Stimulated activated CD4-positive, alpha-beta T cell treated with anti-CD3 and anti-CD28 coated beads, Interleukin-1b, Interleukin-23, amount 100 ng/mL, for 48 hours (primary cell): ENCODE measurements at places on chromosomes 7 and 10.

- peak; percentile 28 for DNase-seq
These were observed 74.4 kb downstream of the INPP5A start for GRCh38 chr10:132611986-132612385.

GRCh38 chr7:50793120-50793946 lies 10.6 kb upstream of the GRB10 start:
- DNase-seq = no peak

GRCh38 chr7:7490003-7490402 lies 45.7 kb downstream of the COL28A1 start:
- DNase-seq = no peak

DNA sequence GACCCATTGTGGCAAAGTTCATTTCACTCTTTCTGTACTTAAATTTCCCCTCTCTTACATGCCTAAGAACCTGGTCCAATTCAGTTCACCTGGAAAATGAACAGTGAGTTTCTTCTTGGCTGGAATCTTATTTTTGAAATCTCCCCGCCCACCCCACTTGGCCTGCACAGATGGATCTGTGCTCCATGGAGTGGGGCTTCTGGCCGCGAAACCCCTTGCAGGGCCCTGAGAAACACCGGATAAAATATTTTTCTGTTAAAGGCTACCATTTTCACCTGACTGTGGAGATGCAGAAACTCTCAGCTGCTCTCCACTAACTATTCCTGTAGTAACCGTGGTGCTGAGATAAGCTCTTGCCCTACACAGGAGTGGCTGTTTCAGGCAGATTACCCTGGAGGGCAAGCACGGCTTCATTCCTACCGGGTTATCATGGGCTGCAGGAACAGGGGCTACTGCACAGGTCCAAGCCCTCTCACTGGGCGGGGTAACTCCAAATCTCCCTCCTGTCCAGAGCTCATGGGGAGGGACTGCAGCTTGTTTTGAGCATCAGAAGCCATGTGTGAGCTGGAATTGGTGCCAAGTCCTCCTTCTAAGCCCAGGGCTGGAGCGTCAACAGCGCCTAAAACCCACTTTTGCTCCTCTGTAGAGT lies 118.9 kb downstream of the PRPF18 start:
- no peak for DNase-seq

DNA sequence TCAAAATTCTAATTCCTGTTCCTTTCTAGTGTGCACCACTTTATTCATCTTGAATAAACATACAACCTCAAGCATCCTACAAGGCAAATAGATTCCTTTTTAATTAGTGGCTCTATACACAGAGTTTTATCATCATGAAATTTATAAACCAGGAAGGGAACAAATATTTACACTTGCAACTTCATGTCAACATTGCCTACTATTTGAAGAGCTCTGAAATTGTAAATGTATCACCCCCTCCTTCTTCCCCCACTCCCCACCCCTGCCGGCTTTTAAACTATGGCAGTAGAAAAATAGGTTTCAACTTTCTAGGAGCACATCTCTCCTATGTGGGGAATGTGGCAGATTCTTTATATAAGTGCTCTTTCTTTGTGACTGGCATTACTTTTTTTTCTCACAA lies 49.6 kb downstream of the KAT6B start:
- no peak for DNase-seq

GRCh38 chr7:92466682-92467081 lies 11.1 kb downstream of the ERVW-1 start:
- DNase-seq = no peak

DNA sequence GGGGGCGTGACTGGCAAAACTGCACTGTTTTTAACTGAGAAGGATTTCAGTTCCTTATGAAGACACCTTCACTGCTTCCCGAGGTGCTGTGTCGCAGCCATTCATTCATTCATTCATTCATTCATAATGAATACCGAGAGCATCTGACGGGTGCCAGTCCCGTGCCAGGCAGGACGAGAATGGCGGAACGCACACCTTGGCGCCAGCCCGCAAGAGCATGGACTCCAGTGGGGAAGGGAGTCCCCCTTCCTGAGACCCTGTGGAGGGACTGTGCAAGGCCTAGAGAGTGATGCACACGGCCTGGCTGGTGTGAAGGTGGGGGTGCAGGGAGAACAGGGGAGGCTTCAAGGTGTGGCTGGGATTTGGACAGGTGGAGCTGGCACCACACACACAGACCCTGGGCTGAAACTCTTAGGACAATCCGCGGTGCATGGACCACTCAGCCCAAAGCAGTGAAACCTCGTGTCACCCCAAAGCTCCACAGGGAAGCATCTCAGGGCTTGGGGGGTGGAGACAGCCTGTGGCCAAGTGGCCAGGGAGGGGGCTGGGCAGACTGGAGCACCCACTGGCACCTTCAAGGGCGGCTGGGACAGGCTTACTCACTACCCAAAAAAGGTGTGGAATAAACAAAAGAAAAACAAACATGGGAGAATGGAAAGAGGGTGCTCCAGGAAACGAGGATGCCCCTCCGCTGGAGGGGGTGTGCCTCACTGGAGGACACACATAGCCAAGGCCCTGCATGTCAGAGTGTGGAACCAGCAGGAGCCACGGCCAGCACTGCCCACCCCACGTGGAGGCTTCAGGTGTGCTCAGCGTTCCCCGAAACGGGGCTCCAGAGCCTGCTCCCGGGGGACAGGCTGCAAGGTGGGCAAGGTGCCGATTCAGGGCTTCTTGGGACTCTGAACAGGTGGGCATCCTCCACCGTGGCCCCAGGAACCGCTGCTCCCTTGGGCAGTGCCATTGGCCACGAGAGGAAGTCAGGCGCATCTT lies 37.7 kb downstream of the EBF3 start:
- DNase-seq = no peak

- DNase-seq = no peak
These were observed 1.5 kb downstream of the MEST start for GRCh38 chr7:130493275-130493873.

GRCh38 chr7:25408876-25409275 lies 180.6 kb upstream of the NPVF start:
- DNase-seq = no peak

DNA sequence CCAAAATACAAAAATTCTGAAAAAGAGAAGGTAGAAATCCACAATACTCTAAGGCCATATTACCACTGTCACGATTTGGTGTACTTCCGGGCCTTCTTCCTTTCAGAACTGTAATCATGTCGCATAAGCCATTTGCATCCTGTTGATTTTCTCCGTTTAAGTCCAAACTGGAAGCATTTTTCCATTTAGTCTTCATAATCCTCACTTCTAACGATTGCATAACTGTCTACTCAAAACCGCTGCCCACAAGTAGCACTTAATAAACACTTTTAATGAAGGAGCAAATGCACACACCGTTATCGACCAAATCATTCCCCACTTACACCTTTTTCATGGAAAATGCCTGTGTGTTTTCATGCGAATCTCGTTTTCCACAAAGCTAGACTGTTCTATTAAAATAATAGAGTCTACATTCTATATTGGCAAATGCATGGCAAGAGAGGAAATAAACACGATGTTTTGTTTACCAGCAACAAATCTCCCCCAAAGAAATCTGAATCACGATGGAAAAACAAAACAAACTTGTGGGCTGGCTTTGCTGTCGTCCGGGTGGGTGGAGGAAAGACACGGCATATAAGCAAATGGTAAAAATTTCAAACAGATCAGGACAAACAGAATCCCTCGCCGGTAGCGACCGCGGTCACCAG lies 1.0 kb downstream of the ATE1 start:
- DNase-seq = no peak

GRCh38 chr7:47576866-47577306 lies 5.0 kb downstream of the TNS3 start:
- DNase-seq = no peak

DNA sequence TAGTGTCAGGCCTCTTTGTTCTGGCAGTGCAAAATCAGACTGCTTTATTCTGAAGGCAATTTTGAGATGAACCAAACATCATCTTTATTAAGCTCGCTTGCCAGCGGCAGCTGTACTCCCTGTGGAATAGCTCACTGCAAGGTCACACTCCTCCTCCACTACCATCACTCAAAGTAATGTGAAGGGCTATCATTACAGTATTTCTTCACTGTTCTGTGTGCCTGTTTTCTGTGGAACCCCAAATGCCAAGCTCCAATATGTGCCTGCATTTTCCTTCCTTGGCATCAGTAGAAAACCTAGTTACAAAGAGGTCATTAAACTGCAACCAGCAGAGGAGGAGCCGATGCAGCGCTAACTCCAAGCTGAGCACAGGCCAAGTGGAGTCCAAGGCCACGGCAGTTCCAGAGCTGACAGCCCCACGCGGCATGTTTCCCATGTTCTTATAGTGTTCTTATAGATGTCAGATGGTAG lies 21.4 kb downstream of the BCCIP start:
- no peak for DNase-seq

DNA sequence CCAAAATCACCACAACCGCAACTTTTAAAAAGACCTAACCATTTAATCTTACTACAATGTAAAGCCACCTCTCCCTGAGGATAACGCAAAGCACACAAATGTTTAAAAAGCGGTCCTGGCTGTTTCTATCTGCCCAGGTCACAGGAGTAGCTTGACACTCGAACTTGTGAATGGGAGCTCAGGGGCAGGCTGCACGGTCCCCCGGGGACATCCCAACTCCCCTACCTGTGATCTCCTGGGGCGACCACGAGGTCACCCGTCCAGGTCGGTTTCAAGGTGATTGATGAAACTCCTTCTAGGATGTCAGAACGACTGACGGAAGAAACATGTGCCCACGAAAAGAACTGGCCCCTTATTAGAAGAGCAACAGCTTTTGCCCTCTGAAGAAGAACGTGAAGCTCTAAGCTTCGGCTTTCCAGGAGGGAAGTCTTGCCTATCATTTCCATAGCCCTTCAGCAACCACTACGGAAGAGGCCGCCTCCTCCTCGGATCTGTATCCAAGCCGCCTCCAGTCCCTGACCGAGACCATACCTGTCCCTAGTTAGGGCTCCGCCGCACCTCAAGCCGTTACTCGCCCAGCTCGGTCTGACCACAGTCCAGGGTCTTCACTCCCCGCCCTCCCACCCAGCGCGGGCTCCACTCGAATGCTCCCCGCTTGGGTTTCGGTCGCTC lies 459 bp downstream of the CYCS start:
- DNase-seq = no peak

DNA sequence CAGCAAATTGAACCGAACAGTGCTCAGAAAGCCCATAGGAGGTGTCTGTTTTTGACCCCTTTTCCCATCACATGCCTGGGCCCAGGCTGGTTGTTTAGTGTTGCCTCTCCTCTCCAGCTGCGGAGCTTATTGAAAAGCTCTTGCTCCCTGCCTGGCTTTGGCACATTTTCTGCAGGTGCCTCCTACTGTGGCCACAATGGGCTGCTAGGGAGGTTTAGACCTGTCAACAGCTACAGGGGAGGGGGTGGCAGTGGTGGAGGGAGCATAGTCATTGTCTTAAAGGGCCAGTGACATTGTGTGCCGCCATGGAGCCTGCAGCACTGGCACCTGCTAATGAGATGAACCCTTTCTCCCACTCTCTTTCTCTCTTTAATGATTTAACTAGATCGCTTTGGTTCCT lies 13.2 kb upstream of the ENO4 start:
- DNase-seq = no peak

- DNase-seq = no peak
These were observed 54.7 kb upstream of the ANTXRL start for GRCh38 chr10:46232084-46232483.

- peak; percentile 48 for DNase-seq
These were observed 9.6 kb downstream of the KAZALD1 start for GRCh38 chr10:101071267-101071884.

DNA sequence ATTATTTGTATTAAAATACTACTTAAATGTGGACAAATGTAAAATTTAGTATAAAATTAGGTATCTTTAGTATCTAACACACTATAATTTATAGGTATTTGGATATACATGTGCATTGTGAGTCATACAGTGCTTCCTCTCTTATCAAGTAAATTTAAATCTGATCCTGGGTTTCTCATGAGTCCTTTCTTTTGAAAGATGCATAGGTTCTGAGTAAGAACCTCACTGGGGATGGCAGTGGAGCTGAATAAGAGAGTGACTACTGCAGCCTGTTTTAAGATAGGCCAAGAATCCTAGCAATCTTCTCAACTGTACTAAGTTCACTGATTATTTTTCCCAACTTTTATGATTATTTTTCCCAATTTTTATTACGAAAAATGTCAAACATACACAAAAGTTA lies 16.2 kb downstream of the CEP55 start:
- DNase-seq = no peak

DNA sequence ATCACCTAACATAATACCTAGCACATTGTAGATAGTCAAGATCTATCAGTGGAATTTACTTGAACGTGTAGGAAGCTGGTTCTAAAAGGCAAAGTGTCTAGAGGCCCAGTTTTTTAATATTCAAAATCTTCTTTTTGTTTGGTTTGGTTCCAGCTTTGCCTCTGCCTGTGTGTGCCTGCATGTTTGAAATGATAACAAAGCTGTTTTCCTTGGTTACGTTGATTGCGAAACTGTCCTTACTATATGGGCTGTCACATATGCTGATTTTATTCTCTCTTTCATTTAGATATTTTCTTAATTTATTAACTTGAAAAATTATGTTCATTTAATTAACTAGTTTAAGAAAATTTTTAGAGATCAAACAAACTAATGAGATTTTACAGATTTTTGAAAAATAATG lies 237.3 kb downstream of the SEMA3A start:
- no peak for DNase-seq

DNA sequence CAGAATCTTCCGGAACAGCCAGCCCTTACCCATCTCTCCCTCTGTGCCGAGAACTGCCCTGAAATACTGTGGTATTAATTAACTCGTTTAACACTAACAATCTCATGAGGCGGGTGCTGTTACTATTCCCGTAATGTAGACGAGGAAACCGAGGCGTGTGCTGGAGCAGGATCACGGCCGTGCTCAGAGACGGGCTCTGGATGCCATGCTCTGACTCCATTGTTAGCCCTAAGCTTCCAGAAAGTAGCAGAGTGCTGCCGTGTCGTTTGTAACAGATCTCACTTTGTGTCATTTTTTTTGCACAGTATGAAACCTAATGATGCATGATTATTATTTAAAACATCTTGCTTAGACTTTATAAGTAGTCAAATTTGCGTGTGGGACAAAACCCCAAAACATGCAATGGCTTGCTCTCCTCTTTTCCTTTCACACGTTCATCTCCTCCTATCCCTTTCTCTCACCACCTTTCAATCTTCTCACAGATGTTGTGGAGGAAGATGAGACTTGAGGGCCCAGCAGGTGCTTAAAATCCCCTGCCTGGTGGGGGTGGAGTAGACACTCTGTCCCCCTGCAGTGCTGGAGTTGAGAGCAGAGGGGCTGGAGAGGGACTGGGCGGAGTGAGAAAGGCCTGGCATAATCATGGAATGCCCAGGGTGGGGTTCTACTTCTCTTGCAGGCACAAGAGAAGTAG lies 482 bp upstream of the ACTR3C start:
- no peak for DNase-seq

- DNase-seq = no peak
These were observed 18.7 kb downstream of the MGAM2 start for GRCh38 chr7:142130267-142130666.

GRCh38 chr7:26614503-26614902 lies 249.9 kb downstream of the SKAP2 start:
- no peak for DNase-seq

GRCh38 chr10:101782811-101783735 lies at the start of gene NPM3:
Gene NPM3 (minus strand): TSS chr10:101783446. CDS start chr10:101783390, 56 bp downstream.
- DNase-seq = peak; percentile 89
